ENCODE measurements at places on chromosomes 5 and 9.

GRCh38 chr9:94860678-94861588, 134.4 kb downstream of the AOPEP start:
- DNase-seq, result peak; percentile 78

DNA sequence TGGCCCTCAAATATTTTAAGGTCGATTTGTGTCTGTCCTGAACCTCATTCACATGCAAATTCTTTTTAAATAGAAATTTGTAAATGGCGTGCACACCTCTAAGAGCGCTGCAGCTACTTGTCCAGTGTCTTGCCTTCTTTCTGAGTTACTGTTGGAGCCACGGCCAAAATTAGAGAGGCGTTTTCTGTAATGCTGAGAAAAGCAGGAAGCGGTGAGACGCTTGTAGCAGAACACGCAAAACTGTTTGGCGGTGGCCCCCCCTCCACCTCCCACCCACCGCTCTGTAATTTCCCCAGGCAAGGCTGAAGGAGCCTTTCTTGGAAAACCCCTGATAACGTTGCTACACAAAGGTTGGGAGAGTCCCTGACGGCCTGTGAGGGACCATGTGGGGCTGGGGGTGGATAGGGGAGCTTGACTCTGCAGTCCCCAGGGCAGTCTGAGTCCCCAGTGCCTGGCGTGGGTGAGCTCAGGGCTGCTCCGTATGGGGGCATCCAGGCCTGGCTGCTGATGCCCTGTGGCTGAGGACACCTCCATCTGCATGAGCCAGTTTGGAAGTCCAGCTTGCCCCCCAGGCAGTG, 96.5 kb downstream of the GADD45G start:
- DNase-seq, result peak; percentile 79

DNA sequence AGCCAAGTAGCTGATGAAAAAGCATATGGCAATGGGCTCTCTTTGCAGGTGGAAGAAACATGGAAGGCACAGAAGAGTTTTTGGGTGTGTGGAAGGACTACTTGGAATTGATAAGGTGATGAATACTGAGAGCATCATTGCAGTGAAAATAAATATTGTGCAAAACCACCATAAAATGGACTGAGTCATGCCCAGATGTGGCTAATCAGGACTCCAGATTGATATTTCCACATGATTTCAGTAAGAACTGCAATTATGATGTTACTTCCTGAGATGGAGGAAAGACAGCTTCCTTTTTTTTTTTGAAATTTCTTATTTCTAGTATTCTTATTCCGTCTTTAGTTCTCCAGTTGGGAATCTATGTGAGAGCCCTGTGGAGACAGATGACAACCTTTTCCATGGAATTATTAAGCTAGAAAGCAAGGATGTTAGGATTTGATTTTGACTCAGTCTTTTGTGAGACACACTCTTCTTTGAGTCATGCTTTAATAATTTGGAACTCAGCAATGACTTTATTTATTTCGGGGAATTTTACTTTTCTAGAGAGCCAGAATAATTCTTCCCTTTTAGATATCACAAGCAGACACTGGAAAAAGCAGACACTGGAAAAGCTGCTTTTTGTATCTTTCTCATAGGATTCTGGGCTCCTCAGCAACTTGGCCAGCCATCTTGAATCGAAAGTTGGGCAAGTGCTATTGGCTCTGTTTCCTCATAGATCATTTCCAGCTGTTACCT, 94.2 kb upstream of the VCAN start:
- no peak for DNase-seq

DNA sequence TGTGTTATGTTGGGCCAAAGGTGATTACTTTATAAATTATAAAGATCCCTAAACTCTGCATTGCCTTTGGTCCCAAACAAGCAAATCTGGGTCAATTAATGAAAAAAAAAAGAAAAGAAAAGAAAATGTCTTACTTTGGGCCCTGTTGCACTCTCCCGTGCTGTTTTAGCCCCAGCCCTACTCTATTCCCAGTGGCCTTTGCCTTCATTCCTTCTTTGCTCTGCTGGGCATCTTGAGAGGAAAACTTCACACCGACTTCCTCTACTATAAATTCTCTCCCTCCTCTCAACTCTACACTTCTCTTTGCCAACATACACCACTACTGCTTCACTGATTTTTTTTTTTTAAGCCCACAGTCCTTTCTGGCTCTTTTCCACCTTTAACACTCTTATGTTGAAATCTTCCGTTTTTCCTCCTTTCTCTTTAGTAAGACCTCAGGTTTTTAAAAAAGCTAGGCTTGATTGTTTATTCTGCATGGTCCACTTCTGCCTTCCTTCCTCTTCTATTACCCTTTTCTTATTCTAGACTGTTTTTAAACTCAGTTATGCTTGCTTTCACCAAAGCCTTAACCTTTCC, 4.5 kb upstream of the MSMP start:
- DNase-seq, result no peak

DNA sequence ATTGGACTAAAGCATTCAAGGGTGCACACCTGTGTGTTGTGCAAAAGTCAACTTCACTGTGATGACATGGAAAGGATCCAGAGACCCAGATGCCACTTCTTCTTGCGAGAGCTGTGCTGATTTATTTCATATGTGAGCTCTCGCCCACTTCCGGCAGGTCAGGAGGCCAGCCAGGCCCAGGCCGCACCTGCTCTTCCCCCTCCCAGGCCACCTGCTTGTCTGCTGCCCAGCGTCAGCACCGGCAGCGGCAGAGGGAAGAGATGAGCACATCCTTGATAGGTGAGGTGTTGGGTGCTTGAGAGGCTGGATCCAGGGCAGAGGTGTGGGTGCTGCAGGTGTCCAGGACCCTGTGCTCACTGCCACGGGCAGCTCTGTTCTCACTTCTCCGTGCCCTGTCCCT, 242.9 kb downstream of the FANCC start:
- DNase-seq, result no peak

All from CD4-positive, alpha-beta T cell treated with Interleukin-10 for 1 hour (primary cell).